CD4-positive, alpha-beta T cell treated with Interleukin-12 subunit alpha and Interleukin-12 subunit beta, for 1 hour (primary cell): ENCODE measurements at places on chromosomes 6 and 20.

GRCh38 chr6:33481192-33481591 is 26.8 kb downstream of the ZBTB9 start:
- DNase-seq = peak; percentile 21

DNA sequence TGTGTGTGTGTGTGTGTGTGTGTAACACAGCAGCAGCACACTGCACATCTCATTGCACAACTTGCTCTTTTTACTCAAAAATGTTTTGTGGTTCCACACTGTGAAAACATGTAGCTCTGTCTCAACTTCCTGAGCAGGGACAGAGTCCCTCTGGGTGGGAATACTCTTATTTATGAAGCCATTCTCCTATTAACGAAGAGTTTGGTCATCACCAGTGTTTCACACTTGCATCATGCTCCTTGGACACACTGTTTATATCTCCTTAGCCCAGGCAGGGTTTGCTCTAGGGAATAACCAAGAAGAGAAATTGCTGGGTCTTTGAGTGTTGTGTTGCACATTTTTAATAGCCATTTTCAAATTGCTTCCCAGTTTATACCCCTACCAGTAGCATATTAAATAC is 53.6 kb downstream of the ZNF831 start:
- no peak for DNase-seq

- DNase-seq = no peak
Observed at GRCh38 chr6:52317211-52317610, 32.7 kb upstream of the MCM3 start.

DNA sequence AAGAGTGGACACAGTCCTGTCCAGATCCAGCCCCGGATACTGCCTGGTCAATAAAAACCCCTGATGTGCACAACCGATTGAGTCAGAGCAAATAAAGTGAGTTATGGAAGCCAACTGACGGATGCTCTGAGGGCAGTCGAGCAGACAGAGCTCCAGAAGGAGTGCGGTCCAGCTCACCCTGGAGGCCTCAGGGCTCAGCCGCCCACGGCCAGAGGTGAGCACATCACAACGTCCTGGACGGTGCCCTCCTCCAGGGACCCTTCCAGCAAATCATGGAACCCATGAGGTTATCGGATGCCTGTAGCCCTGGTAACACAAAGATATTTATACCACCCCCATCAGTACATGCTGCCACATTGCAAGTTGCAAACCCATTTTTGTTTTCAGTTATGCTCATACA is 44.0 kb upstream of the SMOC2 start:
- no peak for DNase-seq

DNA sequence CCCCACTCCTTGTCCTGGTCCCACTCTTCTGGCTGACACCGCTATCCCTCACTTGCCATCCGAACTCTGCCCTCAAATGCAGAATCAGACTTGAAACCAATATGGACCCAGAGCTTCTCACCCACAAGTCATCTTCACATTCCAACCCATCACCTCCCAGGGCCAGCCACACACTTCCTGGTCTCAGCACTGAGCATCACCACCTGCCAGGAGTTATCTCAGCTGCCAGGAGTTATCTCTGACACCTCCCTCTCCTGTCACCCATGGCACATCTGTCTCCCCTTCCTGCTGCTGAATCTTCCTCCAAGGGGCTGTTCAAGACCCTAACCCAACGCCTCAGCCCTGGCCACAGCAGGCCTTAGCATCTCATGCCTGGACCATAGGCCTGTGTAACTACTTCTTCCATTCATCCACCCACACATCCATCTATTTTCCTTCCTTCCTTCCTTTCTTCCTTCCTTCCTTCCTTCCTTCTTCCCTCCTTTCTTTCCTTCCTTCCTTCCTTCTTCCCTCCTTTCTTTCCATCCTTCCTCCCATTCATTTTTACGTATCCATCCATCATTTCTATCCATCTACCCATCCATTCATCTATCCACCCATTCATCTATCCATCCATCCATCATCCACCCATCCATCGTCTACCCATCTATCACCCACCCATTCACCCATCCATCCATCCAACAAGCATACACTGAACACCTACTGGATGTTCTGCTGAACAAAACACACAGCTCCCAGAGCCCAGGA is 74.6 kb upstream of the NNAT start:
- no peak for DNase-seq

DNA sequence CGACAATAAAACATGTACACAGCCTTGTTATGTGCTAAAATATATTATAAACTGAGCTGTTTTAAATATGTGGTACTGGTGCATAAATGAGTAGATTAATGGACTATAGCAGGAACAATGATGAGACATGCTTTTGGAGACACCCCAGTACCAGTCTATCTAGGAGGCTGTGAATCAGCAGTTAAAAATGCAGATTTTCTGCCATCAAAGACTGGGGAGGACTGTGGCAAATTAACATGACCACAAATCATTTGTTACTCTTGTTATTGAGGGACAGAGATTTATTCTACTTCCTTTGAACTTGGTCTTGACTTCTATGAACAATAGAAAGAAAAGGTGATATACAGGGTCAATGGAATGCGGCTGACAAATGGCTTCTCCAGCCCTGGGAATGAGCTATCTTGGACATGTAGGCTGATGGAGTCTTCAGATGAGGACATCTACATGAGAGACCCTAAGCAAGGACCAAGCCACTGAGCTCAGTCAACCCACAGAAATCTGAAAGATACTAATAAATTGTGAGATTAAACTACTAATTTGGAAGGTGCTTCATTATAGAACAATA is 551.7 kb upstream of the GJE1 start:
- no peak for DNase-seq

DNA sequence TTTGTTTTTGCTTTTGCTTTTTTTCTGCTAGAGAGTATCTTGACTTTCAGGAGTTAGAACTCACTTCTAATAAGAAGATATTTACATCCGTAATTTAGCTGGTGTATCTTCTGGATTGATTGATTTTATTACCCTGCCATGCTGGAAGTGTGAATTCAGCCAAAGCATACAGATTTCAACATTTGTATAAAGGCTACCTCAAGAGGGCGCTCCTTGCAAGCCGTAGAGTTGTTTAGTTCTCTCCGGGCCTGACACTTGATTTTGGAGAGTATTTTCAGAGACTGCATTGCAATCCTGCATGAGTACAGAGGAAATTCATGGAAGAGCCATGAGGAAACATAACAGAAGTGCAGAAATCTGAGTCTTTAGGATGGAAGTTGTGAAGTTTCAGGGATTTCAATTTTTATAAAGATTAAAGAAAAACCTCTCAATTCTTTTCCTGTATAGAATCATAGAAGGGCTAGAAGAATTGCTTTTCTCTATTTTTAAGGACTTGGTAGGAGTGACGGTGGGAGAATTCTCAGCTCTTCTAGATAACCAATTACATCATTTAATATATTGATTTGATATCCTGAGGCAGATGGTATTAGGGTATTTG is 66.7 kb upstream of the TIAM2 start:
- DNase-seq = peak; percentile 69

GRCh38 chr6:45118754-45119153 is 209.4 kb upstream of the RUNX2 start:
- no peak for DNase-seq

DNA sequence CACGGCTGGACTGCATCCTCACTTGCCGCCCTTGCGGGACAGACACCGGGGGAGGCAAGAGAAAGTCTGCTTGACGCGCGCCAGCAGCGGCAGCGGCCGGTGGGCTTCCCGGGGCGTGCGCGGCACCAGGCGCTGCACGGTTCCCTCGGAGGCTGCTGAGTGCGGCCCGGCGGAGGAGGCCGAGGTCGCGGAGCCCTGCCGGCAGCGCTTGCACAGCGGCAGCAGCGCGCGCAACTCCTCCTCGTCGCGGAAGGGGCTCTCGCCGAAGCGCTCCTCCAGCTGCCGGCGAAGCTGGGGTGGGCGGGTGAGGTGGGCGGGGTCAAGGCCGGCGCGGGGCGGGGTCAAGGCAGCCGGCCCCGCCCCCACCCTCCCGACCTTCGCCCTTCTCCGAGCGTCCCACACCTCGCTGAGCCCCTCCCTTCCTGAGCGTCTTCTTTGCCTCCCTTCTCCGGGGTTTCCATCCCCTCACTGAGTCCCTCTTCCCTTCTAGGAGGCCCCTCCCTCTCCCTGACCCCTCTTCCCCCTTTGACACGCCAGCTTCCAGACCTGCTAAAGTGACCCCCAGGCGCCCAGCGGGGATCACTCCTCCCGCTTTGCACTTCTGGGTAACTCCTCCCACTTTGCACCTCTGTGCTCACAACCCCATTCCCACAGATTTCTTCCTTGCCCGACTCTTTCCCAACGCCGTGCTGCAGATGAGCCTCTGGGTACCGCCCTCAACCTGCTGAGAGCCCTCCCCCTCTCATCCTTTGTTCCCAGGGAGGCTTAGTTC is 8.8 kb downstream of the DUSP15 start:
- DNase-seq = peak; percentile 78

GRCh38 chr6:86934365-86934764 is 3.0 kb upstream of the HTR1E start:
- no peak for DNase-seq

DNA sequence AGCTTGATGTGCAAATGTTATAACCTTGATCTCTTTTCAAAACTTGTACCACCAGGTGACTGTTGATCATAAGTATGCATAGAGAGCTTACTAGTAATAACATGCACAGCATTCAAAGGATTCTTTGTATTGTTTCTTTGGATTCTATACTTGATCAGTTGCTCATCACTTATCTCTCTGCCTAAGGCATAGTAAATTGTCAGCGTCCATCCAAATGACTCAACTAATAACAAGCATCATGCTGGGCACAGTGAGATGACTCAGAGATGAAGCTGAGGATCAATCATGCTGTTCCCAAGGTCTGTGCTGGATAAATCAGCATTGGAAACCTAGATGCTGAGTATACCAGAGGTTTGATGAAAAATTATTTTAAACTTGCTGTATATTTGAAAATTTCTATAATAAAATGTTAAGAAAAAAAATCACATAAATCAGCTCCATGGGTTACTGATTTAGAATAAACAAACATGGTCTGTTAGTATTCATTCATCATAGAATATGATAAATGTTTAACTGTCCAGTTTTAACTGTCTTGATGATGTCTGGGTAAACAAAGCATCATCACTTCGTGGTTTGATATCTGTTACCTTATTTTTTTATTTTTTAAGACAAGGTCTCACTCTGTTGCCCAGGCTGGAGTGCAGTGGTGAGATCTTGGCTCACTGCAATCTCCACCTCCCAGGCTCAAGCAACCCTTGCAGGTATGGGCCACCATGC is 45.6 kb upstream of the SGK1 start:
- DNase-seq = no peak

- DNase-seq = peak; percentile 45
Observed at GRCh38 chr6:41039060-41039998, at the start of gene UNC5CL. TSS of gene UNC5CL (minus strand) at chr6:41039221. CDS start at chr6:41035074, 4,147 bp downstream.

DNA sequence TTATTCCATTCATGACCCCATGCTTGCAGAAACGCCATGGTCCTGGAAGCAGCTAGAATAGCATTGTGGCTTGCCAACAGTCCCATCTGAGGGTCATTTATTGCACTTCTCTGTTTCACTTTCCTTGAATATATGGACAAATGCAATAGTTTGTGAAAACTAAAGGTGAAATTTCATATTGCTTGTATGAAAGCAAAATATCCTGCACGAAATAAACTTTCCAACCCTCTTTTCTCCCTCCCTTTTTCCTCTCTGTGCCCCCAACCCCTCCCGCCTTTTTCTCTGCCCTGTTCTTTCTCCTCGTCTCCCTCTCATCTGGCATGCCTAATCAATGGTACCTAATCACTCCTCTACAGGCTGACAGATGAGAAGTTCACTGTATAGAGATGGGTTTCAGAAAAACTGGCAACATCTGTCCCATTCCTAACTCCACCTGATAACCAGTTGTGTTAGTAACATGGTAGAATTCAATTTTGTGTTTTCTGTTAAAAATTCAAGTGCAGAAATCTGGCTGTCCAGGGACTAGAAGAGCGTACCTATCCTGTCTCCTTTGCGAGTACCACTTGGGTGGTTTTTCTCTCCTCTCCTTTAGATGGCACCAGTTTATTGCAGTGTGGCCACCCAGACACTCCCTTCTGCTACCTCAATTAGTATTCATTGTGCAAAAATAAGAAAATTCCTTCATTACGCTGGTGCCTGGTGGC is 198.6 kb downstream of the FOXA2 start:
- DNase-seq = no peak

- no peak for DNase-seq
Observed at GRCh38 chr20:2747676-2748235, 52.7 kb downstream of the CPXM1 start.

DNA sequence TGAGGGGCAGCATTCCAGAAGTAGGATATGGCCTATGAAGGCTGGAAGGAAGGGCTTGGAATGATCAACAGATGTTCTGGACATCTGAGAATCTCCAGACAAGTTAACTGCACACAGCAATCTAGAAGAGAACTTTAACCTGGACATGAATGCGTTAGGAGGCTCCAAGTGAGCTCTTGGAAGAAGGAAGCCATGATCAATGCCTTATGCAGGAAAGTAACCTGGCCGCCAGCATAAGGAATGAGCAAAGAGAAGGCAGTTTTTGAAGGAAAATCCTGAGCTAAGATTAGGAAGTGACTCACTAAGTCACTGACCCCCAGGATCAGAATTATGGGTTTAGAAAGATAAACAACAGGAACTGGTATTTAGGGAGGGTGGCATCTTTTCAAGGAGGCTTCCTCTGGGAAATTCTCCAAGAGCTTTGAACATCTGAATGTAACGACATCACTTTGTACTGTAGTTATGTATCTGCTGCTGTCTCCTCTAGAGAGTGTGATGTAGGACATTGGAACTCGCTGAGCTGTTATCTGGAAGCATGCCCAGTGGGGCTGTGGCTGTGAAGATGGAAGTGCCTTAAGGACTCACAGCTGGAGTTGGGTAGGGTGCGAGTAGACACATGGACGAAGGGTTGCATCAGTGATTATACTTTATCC is 236.8 kb downstream of the PACRG start:
- no peak for DNase-seq

- no peak for DNase-seq
Observed at GRCh38 chr6:33728438-33728837, 16.9 kb upstream of the UQCC2 start.

DNA sequence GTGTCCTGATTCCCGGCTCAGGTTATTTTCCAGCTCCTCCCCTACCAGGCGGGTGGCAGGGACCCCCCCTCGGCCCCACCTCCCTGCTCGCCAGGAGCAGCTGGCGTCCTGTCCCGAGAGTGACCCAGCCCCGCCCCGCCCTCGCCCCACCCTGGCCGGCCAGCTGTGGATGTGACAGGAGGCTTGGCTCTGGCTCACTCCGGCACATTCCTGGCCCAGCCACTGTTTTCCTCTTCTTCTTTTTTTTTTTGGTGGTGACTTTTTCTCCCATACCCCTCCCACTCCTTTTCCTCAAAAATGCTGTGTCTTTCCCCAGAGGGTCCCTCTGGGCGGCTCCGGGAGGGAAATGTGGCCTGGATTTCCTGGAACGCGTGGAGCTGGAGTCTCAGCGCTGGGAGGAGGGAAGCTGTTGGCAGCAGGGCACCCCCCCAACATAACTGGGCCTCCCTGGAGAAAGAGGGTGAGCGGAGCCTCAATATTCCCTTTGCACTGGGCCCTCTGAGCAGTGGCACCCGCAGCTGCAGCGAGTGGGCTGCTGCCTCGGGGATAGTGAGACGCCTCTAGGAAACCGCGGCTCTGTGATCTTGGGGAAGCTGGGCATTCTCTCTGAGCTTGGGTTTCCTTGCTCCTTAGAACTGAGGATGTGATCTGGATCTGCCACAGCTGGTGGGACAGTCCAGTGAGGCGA is 28.3 kb upstream of the CSNK2A1 start:
- no peak for DNase-seq

GRCh38 chr6:2790588-2791449 is 25.6 kb downstream of the WRNIP1 start:
- peak; percentile 70 for DNase-seq

- no peak for DNase-seq
Observed at GRCh38 chr6:21872749-21873148, 279.2 kb downstream of the SOX4 start.

GRCh38 chr20:5177071-5177470 is 50.3 kb downstream of the CDS2 start:
- no peak for DNase-seq
